D721Med (cell line): ENCODE measurements at places on chromosomes 16 and 17.
A peak's percentile ranks its signal among the peaks of the same experiment; 100 is the strongest.

DNA sequence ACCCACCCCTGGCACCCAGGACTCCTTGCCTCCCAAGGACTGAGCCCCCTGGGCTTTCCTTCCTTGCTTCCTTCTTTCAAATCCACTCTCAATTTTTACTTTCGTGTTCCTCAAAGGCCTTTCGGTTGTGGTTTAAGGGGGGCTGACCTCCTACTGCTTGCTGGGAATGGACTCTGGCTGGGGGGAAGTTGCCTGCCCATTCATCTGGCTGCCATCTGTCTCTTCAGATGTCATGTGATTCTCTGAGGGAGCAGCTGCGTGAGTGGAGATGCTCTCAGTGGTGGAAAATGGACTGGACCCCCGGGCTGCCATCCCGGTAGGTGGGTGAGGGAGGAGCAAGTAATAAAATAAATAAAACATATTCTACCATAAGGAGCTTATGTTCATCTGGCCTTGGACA, 93.8 kb upstream of the RPRML start:
- no peak for DNase-seq

DNA sequence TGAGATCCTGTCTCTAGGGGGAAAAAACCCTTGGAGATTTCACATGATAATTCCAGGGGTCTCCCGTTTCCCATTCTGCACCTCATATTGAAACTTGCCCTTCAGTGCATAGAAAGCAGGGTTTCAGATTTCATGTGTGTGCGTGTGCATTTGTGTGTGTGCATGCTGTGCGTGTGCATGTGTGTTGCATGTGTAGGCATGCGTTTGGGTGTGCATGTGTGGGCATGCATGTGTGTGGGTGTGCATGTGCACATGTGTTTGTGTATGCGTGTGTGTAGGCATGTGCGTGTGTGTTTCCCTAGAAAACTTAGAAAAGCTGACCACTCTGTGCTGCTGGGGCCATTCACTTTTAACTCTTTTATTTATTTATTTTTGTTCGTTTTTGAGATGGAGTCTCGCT, 40.0 kb downstream of the IL21R start:
- DNase-seq, result no peak

- no peak for DNase-seq
Observed at GRCh38 chr17:67753026-67753425, 35.3 kb downstream of the NOL11 start.

- DNase-seq, result no peak
Observed at GRCh38 chr16:28526201-28527099, 12.3 kb downstream of the NUPR1 start.

- no peak for DNase-seq
Observed at GRCh38 chr17:18992454-18993130, 12.0 kb downstream of the FAM83G start.

- DNase-seq, result peak; percentile 4
Observed at GRCh38 chr16:3121851-3122467, 9.6 kb downstream of the ZNF205 start.

- no peak for DNase-seq
Observed at GRCh38 chr16:49890876-49891275, 35.0 kb upstream of the ZNF423 start.

- no peak for DNase-seq
Observed at GRCh38 chr16:85145734-85146531, 33.7 kb upstream of the CIBAR2 start.

DNA sequence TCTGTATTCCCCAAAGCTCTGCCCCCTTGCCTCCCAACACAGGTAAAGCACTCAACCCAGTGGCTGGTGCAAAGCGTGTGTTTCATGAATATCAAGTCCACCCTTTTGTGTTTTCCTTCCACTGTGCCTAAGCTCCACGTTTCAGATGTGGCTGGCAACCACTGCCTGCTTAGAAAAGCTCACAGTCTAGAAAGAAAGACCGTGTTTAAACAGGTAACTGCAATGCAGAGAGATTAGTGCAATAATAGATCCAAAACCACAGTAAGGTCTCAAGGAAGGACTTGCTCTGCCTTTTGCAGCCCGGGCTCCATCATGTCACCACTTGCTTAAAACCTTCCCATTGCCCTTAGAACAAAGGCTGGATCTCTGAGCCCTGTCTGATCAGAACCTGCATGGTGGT, 240.2 kb upstream of the C16orf82 start:
- no peak for DNase-seq

DNA sequence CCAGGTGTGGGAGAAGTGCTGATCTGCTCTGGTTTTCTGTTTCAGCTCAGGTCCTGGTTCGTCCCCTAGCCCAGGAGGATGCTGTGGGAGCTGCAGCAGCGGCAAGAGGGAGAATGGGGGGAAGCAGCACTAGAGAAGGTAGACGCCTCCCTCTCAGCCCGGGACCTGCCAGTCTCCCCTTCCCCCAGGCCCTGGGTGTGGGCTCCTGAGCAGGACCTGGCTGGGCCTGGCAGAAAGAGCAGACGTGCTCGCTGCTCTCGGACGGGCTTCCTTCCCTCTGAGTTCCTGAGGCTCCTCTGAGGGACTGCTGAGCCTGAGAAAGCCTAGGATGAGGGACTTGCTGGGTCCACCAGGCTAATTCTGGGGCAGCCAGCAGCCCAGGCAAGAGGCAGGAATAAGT, 3.1 kb downstream of the PRCD start:
- DNase-seq, result peak; percentile 5

- DNase-seq, result no peak
Observed at GRCh38 chr16:50161950-50162349, 8.8 kb downstream of the TENT4B start.

DNA sequence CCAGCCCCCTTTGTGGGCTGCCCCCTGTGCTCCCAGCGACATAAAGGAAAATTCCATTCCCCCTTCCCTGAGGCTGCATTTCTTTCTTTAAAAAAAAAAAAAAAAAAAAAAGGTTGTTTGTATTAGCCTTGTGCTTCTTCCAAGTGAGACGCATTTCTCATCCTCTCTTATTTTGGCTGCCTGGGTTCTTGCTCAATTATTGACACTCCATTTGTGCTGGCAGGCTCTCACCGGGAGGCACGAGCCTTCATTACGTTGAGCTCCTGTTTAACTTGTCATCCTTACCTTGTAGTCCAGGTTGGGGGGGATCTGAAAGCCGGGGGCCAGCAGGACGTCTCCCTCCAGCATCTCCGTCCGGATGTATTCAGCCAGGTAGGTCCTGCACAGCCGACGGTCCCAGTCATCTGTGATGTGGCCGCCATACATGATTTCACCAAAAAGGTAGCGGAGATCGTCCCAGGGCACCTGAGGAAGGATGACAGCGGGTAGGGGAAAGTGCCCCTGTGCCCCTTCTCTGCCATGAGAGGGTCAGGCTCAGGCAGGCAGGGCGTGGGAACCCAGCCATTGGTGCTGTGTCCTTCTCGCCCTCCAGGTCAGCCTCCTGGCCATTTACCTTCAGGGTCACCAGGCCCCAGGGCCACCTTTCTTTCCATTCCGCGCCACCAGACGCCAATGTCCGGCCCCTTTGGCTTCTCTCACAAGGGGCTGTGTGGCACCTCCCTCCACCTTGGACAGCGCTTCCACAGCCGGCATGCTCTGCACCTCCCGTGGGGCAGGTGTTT, 50.6 kb downstream of the PGS1 start:
- DNase-seq, result no peak

DNA sequence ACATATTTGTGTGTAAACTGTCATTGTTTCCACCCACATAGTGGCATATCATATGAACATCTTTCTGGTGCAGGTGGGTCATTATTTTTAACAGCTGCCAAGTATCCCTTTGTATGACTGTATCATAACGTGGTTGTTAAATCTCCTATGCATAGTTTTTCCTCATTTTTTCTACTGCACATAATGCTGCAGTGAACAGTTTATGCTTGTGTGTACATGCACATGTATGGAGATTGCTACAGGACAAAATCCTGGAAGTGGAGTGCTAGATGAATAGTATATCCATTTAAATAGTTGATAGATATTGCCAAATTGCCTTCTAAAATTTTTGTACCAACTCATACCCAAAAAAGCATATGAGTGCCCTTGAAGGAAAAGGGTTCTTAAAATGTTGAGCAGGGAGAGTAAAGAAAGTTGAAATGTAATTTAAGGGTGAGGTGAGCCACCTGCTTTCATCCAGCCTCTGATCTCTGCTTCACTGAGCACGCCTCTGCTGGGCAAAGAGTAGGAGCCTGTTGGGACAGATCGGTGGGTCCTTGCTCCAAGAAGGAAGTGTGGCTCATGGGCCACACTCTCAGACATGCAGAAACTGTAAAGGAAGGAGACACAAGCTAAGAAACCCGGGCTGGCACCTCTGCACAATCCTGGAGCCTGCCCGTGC, 55.3 kb downstream of the HLF start:
- DNase-seq, result no peak

DNA sequence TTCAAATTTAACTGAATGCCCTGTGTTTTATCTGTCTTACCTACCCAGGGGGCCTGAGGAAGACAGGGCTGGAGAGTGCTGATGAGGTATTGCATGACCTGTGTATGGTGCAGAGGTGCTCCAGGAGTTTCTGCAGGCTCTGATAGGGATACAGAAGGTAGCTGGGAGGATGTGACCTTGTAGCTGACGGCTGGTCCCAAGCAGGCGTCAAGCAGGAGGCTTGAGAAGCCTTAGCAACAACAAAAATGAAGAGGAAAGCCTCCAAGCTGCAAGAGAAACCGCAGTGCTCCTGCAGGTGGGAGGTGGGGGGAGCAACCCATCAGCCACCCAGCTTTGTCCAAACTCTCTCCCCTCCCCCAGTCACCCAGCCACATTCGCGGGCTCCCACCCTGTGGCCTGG, 40.4 kb downstream of the LAT start:
- DNase-seq, result no peak

- DNase-seq, result no peak
Observed at GRCh38 chr17:66981983-66982508, 17.5 kb downstream of the CACNG4 start.

GRCh38 chr16:13127144-13127543, 225.7 kb downstream of the SHISA9 start:
- no peak for DNase-seq

GRCh38 chr16:86455640-86456039, 54.7 kb upstream of the FOXF1 start:
- DNase-seq, result no peak

DNA sequence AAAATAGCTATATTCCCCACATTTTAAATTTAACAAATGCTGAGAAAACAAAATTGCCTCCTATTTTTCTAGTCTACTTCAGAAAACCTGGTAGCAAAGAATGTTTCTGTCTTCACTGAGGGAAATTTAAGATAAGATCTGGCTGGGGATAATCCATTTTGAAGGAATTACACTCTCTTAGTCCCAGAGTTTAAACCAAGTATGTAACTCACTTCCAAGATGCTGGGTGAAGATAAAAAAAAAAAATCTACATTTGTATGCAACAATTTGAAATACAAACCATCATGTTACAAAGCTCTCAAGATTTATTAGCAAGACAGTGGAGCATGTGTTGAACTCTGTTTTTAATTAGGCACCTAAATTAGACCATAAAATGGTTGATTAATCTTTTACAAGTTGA, 5.7 kb downstream of the HS3ST3B1 start:
- no peak for DNase-seq

DNA sequence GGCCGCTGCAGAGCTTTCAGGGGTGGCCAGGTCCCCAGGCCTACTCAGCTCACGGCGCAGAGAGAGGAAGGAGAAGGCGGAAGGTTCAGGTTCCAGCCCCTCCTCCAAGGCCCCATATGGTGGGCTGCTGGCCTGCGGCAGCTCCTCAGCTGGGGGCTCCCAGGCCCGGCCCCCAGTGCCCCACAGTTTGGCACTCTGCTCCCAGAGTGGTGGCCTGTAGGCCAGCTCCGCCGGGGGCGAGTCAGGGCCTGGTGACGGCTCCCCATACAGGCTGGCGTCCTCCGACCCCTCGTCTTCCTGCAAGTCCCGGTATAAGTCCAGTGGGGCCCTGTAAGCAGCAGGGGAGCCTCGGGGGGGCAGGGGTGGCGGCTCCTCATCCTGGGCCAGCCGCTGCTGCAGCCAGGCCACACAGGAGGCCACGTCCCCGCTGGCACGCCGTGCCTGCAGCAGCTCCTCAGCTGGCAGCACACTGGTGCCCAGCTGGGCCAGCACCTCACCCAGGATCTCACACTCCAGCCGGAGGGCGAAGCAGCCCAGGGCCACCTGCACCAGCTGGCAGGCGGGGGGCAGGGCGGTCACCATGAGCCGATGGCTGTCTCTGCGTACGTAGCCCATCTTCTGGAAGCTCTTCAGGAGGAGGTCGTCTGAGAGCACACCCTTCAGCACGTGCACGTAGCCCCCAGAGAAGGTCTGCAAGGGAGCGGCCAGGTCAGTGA, 3.7 kb downstream of the SPATA2L start:
- no peak for DNase-seq

DNA sequence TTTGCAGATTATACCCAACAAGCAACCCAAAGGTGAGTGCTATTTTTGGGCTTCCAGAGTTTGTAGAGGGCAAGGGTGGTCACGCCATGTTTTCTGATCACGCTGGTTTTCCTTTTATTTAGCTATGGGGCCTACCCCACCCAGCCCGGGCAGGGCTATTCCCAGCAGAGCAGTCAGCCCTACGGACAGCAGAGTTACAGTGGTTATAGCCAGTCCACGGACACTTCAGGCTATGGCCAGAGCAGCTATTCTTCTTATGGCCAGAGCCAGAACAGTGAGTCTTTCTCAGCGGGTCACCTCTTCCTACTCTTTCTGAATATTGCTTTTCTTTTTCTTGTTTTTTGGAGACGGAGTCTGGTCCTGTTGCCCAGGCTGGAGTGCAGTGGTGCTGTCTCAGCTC, 2.5 kb downstream of the FUS start:
- DNase-seq, result no peak

DNA sequence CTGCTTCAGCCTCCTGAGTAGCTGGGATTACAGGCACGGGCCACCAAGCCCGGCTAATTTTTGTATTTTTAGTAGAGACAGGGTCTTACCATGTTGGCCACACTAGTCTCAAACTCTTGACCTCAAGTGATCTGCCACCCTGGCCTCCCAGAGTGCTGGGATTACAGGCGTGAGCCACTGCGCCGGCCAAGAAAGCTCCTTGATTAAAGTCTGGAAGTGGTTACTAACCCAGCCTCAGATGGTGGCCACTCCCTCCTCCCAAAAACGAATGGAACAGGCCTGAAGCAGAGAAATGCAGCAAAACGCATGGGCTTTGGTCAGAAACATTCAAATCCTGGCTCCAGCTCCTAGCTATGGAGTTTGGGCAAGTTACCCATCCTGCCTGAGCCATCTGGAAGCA, 11.3 kb downstream of the FKBP10 start:
- DNase-seq, result no peak

DNA sequence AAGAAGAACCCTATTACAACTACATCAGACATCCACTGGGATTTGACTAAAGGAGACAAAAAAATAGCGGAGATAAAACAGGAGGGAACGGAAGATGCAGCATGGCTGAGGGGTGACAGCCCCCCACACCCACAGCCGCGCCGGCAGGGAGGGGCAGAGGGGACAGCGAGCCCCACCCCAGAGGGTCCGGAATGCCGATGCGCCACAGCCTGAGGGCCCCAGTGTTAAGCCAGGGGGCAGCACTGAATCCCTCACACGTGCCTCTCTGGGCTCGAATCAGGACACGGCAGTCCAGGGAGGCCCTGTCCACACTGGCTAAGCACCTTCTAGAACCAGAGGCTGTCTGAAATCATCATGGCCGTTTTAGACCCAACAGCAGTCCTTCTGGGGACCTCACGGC, 18.8 kb downstream of the MAP1LC3B start:
- no peak for DNase-seq
